ENCODE measurements at places on chromosomes 11 and 22.

- no peak for DNase-seq
Measured at GRCh38 chr22:46931881-46932280, 169.4 kb downstream of the TBC1D22A start.

GRCh38 chr22:47556473-47556872 is 794.0 kb downstream of the TBC1D22A start:
- no peak for DNase-seq

DNA sequence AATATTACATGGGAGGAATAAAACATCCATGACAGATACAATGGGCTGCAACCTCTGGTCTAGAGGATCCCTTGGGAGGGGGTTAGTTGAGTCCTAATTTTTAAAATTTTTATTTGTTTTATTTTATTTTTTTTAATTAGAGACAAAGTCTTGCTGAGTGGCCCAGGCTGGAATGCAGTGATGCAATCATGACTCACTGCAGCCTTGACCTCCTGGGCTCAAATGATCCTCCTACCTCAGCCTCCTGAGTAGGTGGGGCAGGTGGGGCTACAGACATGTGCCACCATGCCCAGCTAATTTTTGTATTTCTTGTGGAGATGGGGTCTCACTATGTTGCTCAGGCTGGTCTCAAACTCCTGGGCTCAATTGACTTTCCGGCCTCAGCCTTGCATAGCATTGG is 43.1 kb downstream of the FDX1 start:
- DNase-seq: no peak

DNA sequence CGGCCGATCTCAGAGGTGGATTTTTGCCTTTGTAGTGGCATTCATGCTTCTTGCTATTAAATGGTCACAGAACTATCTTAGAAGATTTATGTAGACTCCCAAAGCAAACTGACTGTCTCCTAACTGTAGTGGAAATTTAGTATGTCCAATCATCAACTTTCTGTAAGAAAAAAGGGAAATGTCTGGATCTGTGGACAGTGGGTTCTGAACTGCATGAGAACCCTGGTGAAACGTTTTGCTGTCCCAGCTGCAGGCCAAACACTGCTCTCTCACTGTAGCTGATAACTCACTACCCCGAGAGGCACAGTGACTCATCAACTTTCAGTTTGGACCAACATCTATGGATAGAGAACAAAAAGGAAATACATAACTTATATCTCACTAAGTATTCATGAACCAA is 387.1 kb downstream of the SOX6 start:
- DNase-seq: no peak

DNA sequence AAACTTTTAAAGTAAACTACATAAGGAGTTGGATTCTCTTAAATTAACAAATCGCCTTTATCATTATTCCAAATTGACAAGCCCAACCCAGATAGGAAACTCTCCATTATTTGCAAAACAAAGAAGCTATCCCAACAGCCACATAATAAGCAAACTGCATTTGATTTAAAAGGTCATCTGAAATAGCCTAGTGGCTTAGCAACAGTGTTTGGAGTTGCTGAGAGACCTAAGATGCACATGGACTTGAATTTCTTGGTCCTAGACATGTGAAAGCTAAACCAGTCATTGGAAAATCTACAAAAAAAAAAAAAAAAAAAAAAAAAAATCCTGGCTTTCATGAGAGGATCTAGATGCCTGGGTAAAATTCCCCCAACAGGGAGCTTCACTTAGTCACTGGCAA is 69.5 kb downstream of the PRCP start:
- no peak for DNase-seq

- DNase-seq: no peak
Measured at GRCh38 chr22:24329453-24329852, 58.8 kb downstream of the SPECC1L start.

DNA sequence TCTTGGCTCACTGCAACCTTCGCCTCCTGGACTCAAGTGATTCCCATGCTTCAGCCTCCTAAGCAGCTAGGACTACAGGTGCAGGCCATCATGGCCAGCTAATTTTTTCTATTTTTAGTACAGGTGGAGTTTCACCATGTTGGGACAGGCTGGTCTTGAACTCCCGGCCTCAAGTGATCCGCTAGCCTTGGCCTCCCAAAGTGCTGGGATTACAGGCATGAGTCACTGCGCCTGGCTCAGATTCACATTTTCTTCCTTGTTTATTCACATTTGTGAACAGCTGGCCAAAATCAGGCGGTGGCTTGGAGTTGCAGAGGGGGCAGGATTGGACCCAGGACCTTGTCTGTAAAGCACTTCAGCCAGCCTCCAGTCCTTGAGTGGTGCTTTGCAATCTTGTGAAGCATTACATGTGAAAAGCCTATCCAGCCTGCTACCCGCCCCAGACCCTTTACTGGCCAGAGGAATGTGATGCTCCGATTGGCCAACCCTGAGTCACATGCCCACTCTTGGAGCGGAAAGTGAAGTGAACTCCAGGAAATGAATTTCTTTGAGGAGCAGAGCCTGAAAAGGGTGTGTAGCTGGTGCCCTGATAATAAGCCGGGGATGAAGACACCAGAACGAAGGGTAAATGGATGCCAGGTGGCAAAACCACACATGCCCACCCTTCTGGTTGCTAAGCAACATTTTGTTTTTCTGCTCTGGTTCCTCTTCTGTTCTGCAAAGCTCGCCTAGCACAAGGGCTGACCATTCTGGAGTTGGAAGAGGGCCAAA is 62.6 kb upstream of the PTPRJ start:
- no peak for DNase-seq

DNA sequence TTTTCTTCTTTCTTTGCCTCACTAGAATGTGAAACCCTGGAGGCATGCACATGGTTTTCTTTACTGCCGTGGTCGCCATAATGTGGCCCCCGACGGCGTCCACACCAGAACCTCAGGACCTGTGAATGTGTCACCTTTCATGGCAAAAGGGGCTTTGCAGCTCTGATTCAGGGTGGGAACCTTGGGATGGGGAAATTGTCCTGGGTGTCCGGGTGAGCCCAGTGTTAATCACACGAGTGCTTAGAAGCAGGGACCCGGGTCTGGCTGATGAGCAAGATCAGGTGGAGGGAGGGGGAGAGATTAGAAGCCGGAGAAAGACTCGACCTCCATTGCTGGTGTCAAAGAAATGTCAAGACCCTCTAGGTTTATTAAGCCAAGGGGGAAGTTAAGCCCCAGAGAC is 74.7 kb upstream of the SHISAL1 start:
- DNase-seq: no peak

DNA sequence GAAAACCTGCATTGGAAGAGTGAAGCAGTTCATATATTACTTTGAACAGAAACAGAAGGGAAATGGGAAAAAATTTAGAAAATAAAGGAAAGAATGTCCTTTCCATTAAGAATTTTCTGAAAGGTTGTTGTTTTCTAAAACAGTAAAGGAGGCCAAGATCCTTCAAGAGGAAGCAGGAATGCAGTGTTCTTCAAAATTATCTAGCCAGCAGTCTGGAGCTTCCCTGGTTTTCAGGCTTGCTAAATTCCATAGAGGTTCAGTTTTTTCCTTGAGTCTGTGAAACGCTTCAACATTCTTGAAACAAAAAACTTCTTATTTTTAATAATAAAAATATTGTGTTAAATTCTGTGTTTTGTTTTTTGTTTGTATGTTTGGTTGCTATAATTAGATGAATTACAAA is 189.0 kb upstream of the ANO3 start:
- no peak for DNase-seq

DNA sequence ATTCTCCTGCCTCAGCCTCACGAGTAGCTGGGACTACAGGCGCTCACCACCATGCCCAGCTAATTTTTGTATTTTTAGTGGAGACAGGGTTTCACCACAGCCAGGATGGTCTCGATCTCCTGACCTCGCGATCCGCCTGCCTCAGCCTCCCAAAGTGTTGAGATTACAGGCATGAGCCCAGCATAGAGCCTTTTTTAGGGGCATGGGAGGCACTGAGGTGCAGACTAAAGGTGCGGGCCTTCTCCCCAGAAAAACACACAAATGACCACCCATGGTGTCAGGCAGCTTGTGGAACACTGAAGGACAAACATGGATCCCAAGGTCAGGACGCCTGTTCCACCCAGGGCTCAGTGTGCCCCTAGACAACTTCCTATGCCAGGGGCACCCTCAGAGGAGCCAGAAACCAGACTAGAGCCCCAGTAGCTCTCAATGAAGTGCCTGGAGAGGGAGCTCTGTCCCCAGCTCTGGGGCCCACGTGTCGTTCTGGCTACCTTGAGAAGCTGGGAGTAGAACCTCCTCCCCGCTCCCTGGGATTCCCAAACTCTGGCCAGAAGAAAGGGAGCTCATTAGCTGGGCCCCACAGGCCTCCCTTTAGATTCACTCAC is 21.2 kb upstream of the CD5 start:
- no peak for DNase-seq
